H7 (cell line): ENCODE measurements at places on chromosomes 4 and X. TPM values are rescaled to one million over a fixed set of nuclear protein-coding genes. Genes with fewer than 3 reads are reported as not detected.

The XAGE1A gene
- not detected in 2 replicates for total RNA-seq

The CENPVL2 gene
- 1.3 and 1.4 TPM in 2 replicates for total RNA-seq

The ANXA3 gene
- 30.7 and 37.9 TPM in 2 replicates for total RNA-seq

The DMP1 gene
- not detected in 2 replicates for total RNA-seq

The SLC9B1 gene
- not detected in 2 replicates for total RNA-seq

The RASSF6 gene
- 0.22 and 0.66 TPM in 2 replicates for total RNA-seq
